ENCODE measurements at places on chromosomes 16 and 17. TPM values are rescaled to one million over a fixed set of nuclear protein-coding genes. Genes with fewer than 3 reads are reported as not detected.

- no peaks in the 10 kb centered on the region for H3K36me3 ChIP-seq
- H3K4me3 ChIP-seq, result no peak overlapping the region
- H3K27ac ChIP-seq, result no peak overlapping the region
- no peak for DNase-seq
- H3K4me1 ChIP-seq, result no peaks in the 10 kb centered on the region
- H3K27me3 ChIP-seq, result peaks cover 72% of the 10 kb centered on the region
Observed at GRCh38 chr17:35214631-35215273, 20.6 kb upstream of the SLC35G3 start.

DNA sequence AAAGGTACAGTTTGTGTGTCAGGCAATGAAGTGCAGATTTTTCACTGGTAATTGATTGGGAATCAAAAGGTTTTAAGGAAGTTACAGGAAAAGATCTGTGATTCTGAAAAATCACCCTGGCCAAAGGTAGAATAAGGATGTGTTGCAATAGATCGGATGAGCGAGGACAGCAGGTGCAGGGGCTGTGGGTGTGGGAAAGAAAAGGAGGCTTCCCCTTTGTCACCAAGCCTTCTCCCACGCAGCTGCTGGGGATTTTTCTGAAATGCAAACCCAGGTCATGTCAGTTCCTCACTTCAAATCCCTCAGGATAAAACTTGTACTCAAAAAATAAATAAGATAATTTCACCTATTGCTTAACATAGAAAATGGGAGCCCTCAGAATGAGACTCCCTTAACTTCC lies 47.9 kb upstream of the ARHGAP17 start:
- H3K4me3 ChIP-seq, result no peak overlapping the region
- H3K27ac ChIP-seq, result no peak overlapping the region
- no peaks in the 10 kb centered on the region for H3K36me3 ChIP-seq
- DNase-seq, result no peak

- peak overlapping the region; percentile 96 for H3K4me3 ChIP-seq
- H3K36me3 ChIP-seq, result peaks cover 44% of the 10 kb centered on the region
- peaks cover 64% of the 10 kb centered on the region for H3K27me3 ChIP-seq
- H3K4me1 ChIP-seq, result peaks cover 40% of the 10 kb centered on the region
- H3K27ac ChIP-seq, result peak overlapping the region; percentile 16
Observed at GRCh38 chr17:81509207-81509971, 3.2 kb downstream of the ACTG1 start.

DNA sequence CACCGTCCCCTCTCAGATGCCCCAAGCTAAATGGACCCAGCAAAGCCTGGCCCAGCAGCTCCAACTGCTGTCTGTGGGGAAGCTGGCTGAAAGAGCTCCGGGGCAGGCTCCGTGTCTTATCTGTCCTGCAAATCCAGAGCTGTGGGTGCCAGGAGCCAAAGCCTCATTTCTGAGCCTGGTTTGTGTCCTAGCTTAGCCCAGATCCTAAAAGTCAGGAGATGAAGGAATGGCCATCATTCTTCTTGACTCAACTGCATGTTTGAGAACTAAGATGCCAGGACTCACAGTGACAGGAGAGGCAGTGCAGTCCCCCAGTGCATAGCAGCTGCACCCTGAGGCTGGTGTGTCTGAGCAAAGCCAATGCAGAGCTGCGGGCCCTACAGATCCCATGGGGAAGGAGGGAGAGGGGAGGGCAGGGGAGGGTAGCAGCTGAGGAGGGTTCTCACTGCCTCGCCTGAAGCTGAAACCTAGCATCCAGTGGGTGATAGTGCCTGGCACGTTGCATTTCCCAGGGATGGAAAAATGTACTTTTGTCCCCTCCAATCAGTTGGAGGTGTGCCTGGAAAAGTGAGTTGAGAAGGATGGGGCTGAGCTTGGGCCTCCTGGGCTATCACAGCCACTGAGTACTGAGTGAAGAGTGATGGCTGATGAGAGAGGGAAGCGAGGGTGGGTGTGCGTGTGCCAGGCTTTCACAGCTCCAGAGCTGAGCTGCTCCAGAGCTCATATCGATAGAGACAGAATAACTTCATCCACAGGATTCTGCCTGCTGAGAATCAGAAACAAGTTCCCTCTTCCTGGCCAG lies 24.5 kb upstream of the CD300E start:
- no peak for DNase-seq
- no peaks in the 10 kb centered on the region for H3K4me1 ChIP-seq
- no peak overlapping the region for H3K4me3 ChIP-seq
- H3K27ac ChIP-seq, result no peak overlapping the region
- H3K27me3 ChIP-seq, result peaks cover 90% of the 10 kb centered on the region
- H3K36me3 ChIP-seq, result no peaks in the 10 kb centered on the region

DNA sequence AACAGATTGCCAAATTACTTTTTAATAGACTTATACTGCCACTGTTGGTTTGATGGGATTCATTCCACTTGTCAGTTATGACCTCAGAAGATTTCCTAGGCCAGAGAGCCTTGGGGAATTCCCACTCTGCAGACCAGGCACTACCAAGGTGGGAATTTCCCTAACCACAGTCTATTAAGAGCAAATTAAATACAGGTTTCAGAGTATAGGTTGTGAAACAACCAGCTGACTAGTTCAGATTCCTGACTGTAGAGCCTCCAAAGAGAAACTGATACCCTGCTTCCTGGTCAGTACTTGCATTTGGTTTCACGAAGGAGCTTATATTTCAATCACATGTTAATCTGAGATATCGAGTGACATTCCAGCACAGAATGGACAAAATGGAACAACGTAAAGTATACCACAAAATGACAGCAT lies 186.5 kb downstream of the STX8 start:
- H3K27me3 ChIP-seq, result no peaks in the 10 kb centered on the region
- DNase-seq, result no peak
- H3K36me3 ChIP-seq, result peaks cover 9% of the 10 kb centered on the region

GRCh38 chr16:68915589-68915988 lies 72.3 kb downstream of the TANGO6 start:
- no peak overlapping the region for H3K27ac ChIP-seq
- H3K36me3 ChIP-seq, result no peaks in the 10 kb centered on the region
- no peaks in the 10 kb centered on the region for H3K4me1 ChIP-seq
- H3K4me3 ChIP-seq, result no peak overlapping the region
- no peak for DNase-seq

- peaks cover 7% of the 10 kb centered on the region for H3K36me3 ChIP-seq
- peaks cover 11% of the 10 kb centered on the region for H3K4me1 ChIP-seq
- peaks cover 94% of the 10 kb centered on the region for H3K27me3 ChIP-seq
- peak within 1 kb of the TSS; percentile 82 for H3K4me3 ChIP-seq
Observed at GRCh38 chr17:55264645-55265298, at the start of gene HLF. HLF (plus strand) TSS chr17:55264960; CDS start chr17:55265485, 525 bp downstream.

The WSCD1 gene
- total RNA-seq, result 93.3 TPM

The NTN1 gene
- 10.1 TPM for total RNA-seq

The TBX21 gene
- total RNA-seq, result not detected

The TNFRSF13B gene
- not detected for total RNA-seq

Measured in neural crest cell (in vitro differentiated cells).